HFFc6 (cell line): ENCODE measurements at places on chromosomes 12 and 14. TPM values are rescaled to one million over a fixed set of nuclear protein-coding genes. Genes with fewer than 3 reads are reported as not detected.

Gene PLEKHD1
- total RNA-seq, result 0.06 TPM in 1 of 2 replicates, not detected in the other

Gene NPFF
- not detected in 3 replicates for total RNA-seq

Gene ASPG
- not detected in 2 replicates for total RNA-seq

Gene SLC6A15
- total RNA-seq, result not detected in 3 replicates

Gene KRT79
- total RNA-seq, result not detected in 3 replicates

- DNase-seq, result no peak
Measured at GRCh38 chr12:70823182-70823976, 97.2 kb downstream of the PTPRR start.

DNA sequence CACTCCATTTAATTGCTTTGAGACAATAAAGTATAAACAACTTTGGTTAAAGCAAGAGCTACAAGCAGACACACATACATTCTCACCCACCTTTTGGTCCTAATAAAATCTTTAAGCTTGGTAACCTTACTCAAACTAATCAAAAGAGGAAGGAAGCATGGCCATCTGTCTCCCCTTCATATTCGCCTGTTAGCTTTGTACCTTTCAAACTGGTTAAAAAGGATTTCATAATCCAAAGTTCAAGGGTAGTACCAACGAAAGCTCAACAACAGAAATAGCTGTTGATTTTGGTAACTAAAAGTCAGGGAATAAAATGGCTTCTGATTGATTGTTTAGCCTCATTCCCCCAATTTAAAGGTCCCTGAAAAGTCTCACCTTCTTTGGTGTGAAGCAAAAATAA, 456.9 kb downstream of the BCAT1 start:
- DNase-seq, result no peak

- DNase-seq, result no peak
Measured at GRCh38 chr14:99991331-99991730, 73.9 kb upstream of the EVL start.

DNA sequence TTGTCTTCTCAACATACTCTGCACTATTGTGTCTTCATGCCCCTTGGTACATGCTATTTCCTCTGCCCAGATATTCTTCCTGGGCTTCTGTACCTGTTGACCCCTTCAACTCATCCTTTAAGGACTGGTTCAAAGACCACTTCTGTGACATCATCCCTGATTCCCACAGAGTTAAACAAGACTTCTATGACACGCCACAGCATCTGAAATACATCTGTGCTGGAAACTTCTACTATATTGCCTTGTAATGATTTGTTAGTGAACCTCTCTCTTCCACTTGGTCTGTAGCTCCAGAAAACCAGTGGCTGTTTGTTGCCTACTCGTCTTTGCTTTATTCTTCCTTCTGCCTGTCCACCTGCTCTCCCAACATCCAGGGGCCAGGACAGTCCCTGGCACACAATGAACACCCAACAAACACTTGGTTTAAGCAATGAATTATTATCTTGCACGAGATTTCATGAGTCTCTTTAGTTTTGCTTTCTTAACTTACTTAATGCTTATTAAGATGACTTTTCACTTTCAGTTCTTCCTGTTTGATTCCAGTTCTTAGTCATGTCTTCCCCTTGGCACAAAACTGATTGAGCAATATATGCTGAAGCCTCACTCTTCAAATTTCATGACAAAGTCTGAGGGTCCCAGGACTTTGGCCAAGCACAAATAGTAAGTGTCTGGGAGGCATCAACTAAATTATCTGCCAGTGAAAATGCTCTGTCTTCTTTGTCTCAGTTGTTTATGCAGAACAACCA, 485.9 kb downstream of the APAF1 start:
- no peak for DNase-seq

DNA sequence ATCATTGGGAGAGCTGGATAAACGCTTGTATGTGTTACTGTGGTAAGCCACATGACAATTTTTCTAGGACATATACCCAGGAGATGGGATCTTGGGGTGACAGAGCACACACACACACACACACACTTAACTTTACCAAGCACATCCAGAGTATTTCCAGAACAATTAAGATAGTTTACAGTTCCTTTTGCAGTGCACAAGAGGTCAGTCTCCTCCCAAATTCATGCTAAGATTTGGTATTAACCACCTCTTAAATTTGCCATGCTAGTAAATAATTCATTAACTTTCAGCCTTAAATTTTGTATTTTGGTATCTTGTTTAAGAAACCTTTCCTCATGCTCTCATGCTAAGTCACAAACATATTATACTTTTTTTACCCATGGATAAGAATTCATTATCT, 33.9 kb upstream of the LIMA1 start:
- DNase-seq, result no peak

GRCh38 chr12:76777765-76778216, 13.9 kb downstream of the ZDHHC17 start:
- DNase-seq, result no peak

DNA sequence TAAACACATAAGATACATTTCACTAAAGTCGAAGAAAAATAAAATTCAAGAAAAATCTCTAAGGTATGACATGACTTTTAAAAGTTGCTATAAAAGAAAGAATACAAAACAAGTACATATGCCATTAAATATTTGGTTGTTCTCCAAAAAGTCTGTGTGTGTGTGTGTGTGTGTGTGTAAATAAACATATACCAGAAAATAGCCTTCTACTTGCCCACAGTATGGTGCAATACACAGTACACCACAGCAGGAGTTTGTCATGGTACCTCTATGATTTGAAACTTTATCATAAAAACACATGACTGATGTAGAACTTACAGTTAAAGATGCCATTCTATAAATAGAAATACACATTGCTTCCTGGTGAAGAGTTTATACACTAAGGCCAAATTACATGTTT, 692.7 kb upstream of the MGAT4C start:
- DNase-seq, result no peak

GRCh38 chr14:68707482-68707881, 85.4 kb downstream of the ZFP36L1 start:
- no peak for DNase-seq

DNA sequence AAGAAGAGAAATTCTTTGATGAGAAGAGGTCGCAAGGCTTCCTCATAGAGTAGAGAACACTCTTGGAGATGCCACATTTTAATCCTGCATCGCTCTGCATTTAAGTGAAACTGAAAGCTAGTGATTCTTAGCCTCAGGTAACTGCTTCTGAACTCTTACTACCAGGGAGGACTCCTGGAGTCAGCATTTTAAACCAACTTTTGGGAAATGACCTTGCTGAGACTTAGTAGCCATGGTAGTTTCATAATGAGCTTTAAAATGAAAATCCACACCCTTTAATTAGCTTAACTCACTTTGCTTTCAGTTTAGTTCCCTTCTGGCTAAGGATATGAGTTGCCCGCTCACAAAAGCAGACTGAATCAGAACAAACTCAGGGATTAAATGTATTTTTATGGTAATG, 80.3 kb downstream of the SYNE2 start:
- DNase-seq, result no peak

DNA sequence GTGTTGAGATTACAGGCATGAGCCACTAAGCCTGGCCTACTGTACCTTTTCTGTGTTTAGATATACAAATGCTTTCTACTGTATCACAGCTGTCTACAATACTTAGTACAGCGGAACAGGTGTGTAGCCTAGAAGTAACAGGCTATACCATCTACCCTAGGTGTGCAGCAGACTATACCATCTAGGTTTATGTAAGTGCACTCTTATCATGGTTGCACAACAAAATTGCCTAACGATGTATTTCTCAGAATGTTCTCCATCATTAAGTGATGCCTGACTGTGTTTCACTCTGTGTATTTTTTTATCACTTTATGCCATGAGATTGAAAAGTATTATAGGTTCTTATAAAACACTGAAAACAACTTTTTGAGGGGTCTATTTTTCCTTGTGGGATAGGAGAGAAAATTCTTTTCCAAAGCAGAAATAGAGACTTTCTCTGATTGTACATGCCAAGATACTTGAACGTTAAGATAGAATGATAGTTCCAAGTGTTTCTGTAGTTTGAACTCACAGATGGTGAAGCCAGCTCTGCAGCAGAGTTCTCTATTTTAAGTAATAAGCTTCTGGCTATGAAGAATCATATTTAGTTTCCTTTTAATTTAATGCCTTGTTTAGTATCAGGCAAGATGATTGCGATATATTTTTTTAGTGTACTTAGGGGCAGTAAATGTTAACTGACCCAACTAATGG, 17.0 kb downstream of the TMPRSS12 start:
- no peak for DNase-seq

- DNase-seq, result no peak
Measured at GRCh38 chr14:102493585-102493984, 16.0 kb downstream of the ANKRD9 start.

- DNase-seq, result no peak
Measured at GRCh38 chr14:59679872-59680271, 103.3 kb upstream of the CCDC175 start.

DNA sequence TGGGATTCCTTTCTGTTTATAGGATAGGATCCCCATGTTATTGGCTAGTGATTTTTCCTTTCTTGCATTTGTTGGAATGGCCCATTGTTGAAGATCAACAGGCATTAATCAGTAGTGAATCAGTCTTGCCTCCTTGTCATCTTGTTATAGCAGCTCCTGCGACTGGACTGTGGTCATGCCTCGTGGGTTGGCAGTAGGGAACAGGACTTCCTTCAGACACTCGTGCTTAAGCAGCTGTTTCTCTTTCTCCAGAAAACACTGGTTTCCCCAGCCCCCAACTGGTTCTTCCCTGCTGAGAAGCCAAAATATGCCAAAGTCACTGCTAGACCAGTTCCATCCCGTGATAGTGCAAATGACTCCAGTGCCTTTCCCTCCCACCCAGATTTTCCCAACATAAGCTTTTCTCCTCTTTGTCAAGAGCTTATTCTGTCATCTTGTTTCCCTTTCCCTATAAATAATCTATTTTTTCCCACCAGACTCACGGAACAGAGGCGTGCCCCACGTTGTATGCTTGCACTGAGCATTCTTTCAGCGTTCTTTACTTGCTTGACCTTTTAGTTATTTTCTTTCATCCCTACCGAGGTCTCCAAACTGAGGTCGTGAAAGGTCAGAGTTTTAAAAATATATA, 83.5 kb downstream of the SAMD4A start:
- DNase-seq, result peak; percentile 64

GRCh38 chr12:63064080-63064479, 86.9 kb downstream of the AVPR1A start:
- DNase-seq, result peak; percentile 77

- DNase-seq, result no peak
Measured at GRCh38 chr12:118259079-118259478, 113.6 kb downstream of the TAOK3 start.

- DNase-seq, result no peak
Measured at GRCh38 chr14:85401384-85401783, 128.6 kb upstream of the FLRT2 start.

DNA sequence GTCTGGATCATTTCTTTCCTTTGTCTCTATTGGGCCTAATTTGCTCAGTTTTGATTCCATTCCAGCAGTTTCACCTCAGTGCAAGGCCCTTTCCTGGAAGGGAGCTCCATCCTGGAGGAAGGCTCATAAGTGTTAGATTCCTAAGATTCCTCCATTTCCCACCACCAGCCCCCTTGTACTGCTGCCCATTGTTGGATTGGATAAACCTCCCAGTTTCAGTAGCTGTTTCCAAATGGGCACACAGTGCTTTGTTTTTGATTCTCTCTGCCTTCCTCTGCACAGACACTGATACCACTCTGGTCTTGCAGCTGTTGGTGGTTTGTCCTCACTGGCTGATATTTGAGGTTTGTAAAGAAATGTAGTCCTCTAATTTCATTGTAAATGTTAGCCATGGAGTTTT, 158.9 kb downstream of the SLC15A5 start:
- no peak for DNase-seq

- DNase-seq, result peak; percentile 90
Measured at GRCh38 chr12:49489720-49490119, 49.1 kb upstream of the KCNH3 start.

GRCh38 chr14:81153187-81153586, 67.6 kb downstream of the GTF2A1 start:
- DNase-seq, result no peak

DNA sequence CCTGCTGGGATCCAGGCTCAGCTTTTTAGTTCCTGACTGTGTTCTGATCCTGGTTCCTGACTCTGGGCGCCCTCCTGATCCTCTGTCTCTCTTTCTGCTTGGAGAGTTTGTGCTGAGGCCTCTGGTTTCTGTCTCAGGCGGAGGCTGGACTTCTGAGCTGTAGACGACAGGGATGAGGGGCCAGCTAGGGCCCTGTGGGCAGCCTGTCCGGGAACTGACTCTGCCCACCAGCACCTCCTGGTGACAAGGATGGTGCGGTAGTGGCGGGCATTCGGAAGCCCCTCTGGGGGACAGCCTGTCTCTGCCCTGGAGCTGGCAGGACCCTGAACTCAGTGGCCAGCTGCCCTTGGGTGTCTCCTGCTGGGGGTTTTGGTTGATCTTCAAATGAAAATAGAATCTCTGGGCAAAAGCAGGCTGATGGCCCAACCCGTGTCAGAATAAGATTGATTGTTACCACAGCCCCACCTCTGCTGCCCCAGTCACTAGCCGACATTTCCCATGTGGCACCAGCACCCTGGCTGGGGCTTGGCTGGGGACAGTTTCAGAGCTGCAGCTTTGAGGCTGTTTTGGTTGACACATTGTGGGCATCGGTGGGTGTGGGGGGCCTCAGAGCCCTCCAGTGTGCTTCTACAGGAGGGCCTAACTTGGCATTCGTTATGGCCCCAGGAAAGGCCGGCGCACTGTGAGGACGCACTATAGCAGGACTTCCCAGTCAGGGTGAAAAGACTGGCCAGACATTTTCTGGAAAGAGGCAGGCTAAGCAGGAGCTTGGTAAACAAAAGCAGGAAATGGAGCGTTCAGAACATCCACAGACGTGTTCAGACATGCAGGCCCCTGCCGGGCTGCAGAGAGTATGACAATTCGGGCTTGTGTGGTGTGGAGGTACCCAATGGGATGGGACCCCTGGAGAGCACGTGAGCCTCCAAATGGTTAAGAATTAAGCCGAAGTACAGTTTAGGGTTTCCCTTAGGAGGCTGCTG, 16.2 kb downstream of the KRT80 start:
- no peak for DNase-seq

- DNase-seq, result peak; percentile 65
Measured at GRCh38 chr14:52563120-52563519, 10.5 kb downstream of the GPR137C start.

DNA sequence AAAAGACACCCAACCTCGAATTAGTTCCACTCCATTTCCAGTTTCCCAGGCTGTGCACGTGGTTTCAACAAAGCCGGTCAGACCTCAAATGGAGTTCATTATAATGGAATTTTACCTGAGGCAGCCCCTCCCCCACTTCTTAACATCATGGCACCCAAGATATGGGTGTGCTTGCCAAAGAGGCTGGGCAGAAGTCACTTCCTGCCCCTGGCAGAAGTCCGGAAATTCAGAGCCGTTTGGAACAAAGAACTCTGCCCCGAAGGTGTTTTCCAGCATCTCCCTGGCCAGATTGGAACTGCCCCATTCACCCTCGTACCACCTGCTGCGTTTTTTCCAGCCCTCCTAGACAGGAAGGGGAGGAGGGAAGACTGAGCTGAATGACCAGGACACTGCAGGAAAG, 8.2 kb downstream of the VDR start:
- no peak for DNase-seq

DNA sequence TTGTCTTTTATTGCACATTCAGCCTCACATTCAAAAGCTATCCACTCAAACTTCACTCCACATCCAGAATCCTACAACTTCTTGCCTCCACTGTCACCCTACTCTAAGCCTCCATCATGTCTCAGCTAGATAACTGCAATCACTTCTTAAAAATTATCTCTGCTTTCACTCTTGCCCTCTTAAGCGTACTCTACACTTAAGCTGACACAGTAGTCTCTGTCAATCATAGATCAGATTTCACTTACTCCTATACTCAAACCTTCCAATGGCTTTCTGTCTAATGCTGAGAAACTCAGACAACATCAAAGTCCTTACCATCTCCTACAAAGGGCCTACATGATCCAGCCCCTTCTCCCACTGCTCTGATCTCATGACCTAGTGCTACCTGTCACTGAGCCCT, 304.1 kb downstream of the ITPR2 start:
- no peak for DNase-seq
